Natural killer cell (primary cell): ENCODE measurements at places on chromosomes 3 and 15.

GRCh38 chr3:48459331-48459730 is 12.8 kb downstream of the ATRIP start:
- no peak for DNase-seq

DNA sequence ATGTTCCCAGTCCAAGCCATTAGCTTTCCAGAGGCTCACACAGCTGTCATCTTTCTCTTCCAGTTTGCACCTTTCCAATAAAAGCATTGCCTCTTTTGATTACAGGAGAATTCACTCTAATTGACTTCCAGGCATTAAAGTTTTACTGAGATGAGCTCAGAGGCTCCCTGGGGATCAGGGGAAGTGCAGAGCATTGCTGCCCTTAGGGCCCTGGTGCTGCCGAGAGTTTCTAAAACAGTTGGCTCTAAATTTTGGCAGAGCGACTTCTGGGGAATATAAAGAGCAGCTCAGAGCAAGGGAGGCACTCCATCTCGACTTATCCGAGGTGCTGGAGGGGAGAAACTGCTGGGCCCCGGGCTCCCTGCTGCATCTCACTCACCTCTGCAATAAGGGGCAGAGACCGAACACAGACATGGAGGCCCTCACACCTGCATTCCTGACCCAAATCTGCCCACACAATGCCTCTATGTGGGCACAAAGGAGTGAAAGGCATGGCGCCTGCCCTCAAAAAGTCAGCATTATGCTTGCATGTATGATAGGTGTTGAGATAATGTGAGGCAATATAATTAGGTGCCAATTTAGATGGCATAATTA is 61.7 kb downstream of the SCN11A start:
- DNase-seq, result no peak

GRCh38 chr3:45462522-45463265 is 74.3 kb downstream of the LARS2 start:
- no peak for DNase-seq

DNA sequence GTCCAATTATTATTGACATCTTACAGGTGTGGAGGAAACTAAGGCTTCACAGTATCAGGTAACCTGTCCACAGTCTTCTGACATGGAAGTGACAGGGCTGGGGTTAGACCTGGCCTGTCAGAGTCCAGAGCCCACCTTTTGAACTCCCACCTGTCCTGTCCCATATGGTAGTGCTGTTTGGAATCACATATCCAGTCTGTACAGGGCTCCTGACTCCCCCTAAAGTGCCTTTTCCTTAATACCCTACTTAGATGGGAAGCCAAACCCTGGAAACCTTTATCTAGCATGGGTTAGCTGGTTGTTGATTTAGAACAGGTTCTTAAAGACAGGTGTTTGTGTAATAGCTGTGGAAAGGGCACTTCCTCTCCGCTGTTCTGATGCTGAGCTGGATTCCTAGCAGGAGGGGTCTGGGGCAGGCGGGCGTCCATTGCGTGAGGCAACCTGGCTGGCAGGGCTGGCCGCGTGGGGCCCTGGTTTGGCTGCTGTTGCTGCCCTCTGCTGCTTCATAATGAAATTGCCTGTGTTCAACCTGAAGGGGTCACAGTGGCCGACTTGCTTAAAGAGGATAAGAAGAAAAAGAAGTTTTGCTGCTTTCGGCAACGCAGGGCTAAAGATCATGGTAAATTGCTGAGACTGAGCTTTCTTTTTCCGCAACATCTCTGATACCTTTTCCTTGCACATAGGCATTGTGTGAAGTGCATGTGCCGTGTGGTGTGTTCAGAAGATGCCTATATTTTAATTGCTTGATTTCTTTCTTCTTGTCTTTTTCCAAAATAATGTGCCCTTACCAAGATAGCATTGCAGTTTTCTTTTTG is 136.2 kb downstream of the CHDH start:
- DNase-seq, result peak; percentile 31

DNA sequence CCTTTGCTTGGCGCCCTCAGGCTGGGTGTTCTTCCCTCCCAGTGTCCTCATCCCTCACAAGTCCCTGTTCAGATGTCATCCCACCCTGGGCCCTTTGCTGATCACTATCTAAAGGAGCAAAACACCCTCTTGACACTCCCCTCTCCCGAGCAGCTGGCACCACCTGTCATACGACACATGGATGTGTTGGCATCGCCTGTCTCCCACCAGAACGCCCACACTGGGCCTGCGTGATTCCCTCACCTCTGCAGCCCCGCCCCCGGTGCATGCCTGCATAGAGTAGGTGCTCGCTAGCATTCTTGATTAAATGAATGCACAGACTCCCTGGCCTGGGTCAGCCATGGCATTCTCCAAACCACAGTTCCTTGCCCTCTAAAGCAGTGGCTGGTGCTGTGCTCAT is 75.8 kb downstream of the DNAJB8 start:
- DNase-seq, result no peak

- no peak for DNase-seq
Observed at GRCh38 chr3:115415246-115415996, 207.9 kb upstream of the GAP43 start.

DNA sequence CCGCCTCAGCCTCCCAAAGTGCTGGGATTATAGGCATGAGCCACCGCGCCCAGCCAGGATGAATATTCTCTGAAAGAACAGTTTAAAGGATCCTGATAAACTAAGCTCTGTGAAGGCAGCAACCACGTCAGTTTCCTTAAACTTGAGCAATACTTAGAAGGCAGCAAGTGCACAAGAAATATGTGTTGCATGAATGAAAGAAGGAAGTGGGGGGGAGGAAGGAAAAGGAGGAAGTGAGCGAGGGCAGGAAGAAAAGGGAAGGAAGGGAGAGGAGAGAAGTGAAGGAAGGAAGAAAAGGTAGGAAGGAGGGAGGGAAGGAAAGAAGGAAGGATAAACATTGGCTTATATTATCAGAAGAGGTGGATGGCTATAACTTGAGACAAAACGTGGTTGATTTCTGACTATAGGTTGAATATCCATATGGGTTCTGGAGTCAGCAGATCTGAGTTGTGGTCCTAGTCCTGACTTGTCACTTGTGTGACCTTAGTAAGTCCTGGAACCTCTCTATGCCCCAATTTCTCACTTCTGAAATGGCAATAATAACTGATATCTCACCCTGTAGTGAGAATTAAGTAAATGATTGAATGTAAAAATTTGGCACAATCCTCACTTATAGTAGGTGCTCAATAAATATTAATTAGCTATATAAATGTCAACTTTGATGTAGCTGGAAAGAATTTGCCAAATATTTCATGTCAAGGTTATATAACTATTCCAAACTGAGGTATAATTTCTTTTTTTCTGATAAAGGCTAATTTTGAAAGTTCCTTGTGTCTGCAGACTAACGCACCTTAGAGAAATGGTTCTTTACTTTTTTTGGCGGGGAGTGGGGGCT is 12.0 kb upstream of the SEMA4B start:
- no peak for DNase-seq

DNA sequence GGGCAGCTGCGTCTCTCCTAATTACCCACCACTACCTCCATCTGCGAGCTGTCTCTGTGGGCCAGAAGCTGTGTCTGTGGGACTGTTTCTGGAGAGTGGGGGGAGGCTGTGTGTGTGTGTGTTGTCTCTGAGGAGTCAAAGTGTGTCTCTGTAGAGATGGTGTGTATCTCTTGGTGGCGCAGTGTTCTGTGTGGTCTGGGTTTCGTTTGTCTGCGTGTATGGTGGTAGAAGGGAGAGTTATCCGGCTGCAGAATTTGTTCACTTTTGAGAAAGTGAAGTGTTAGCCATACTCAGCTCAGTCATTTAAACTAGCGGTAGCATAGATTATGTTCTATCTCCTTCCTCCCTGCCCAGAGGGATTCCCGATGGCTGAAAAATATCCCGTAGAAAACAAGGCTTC is 2.2 kb downstream of the MYRIP start:
- DNase-seq, result no peak

GRCh38 chr3:172155897-172156585 is 116.7 kb downstream of the FNDC3B start:
- DNase-seq, result no peak

- DNase-seq, result no peak
Observed at GRCh38 chr3:195823280-195823679, 11.6 kb upstream of the MUC4 start.

- peak; percentile 38 for DNase-seq
Observed at GRCh38 chr3:149393345-149394160, 16.1 kb upstream of the TM4SF1 start.

- DNase-seq, result peak; percentile 47
Observed at GRCh38 chr3:20055020-20055775, 15.0 kb downstream of the KAT2B start.

GRCh38 chr3:12179441-12179840 is 20.7 kb upstream of the TIMP4 start:
- no peak for DNase-seq

DNA sequence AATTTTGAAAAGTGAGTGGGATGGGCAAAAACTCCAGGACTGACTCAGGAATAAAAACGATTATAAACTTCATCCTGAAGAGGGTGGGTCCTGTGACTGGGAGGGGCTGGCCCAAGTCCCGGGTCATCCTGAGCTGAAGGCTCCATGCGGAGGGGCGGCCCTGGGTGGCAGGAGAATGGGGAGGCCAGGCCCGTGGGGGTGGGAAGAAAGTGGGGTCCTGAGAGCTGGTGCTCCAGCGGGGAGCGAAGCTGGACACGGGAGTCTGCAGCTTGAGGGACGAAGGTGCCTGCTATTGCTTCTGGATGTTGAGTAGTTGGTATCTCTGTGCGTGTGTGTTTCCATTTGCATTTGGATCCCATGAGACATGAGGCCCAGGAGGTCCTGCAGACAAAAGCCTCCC is 4.7 kb upstream of the OCA2 start:
- DNase-seq, result no peak

DNA sequence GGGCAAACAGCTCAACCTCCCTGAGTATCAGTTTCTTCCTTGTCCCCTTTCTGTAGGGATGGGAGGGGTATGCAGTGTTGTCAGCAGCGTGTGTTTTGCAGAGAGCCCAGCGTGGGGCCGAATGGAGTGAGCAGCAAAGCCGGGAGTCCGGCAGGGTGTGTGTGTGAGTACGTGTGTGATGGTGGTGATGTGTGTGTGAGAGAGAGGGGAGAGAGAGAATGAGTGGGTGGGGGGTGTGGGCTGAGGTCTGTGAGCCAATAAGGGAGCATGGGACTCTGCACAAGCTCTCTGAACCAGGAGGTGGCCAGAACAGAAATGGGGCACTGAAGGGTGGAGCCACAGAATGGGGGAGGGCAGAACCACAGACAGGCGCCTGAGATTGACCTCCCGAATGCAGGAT is 43.8 kb downstream of the IFT122 start:
- DNase-seq, result no peak

DNA sequence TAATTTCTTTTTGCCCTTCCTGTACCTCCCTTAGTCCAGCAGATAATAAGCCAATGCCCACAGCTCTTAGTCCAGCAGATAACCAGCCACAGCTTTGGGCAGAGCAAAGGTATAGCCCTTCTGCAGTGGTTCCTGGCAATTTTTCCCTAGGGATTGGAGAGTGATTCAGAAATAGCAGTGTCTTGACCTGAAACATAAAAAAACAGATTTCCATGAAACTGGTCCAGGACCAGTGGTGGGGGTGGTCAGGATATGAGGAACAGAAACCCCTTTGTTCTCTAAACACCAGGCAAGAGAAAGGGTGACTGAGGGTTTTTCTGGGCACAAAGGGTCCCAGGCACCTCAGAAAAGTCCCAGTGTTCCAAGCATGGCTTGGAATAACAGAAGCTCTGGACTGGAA is 103.4 kb downstream of the ARRDC4 start:
- DNase-seq, result no peak

- DNase-seq, result peak; percentile 71
Observed at GRCh38 chr15:51077221-51078153, 17.2 kb downstream of the TNFAIP8L3 start.

GRCh38 chr3:42712688-42713372 is 10.2 kb upstream of the HHATL start:
- no peak for DNase-seq

GRCh38 chr15:35936284-35936683 is 390.3 kb upstream of the DPH6 start:
- DNase-seq, result no peak

GRCh38 chr15:44883199-44883877 is 73.1 kb upstream of the TERB2 start:
- no peak for DNase-seq

GRCh38 chr3:17195192-17195611 is 310.4 kb downstream of the PLCL2 start:
- DNase-seq, result no peak

GRCh38 chr15:78790027-78790426 is 21.2 kb downstream of the ADAMTS7 start:
- DNase-seq, result no peak

DNA sequence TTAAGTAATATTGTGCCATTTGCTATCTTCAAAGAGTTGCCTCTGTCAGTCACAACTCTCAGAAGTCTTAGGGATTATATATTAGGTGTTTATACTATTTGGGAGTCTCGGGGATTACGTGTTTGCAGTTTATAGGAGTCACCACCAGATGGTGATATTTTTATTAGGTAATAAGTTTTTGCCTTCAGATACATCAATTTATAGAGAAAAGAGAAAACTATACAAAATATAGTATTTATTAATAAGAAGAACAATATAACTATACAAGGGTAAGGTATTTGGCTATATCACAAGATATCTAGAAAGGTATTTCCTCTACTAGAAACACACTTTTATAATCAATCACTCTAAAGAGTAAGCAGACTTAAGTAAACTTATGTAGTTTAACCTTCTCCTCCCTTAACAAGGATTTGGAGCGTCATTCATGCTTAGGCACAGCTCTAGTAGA is 10.7 kb upstream of the DHX36 start:
- peak; percentile 62 for DNase-seq

DNA sequence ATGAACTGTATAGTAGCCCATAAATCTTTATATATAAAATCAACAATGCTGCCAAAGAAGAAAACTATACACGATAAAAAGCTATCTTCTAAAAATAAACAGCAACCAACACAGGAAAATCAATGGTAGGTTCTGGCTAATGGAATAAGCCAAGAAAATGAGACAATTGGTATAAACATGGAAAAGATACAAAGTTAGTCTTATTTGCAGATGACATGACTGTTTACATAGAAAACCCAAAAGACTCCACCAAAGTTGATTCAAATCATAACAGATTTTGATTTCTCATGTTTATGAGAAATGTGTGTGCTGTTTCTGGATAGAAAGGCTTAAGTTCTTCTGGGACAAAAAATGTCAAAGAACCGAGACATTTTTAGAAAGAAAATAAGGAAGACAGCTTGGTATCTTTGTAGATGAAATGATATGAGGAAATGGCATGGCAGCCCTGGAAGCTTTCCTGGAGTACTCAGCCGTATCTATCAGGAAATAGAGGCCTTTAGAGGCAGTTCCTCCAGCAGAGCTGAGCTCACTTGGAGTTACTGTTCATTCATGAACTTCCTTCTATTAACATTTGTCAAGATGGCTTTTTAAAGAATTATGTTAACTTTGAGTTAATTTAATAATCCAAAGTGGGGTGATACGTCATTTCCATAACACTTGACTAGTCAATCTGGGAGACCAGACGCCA is 36.7 kb upstream of the VILL start:
- DNase-seq, result no peak
